IPS DF 19.7 (cell line): ENCODE measurements at places on chromosomes 7 and 10.

DNA sequence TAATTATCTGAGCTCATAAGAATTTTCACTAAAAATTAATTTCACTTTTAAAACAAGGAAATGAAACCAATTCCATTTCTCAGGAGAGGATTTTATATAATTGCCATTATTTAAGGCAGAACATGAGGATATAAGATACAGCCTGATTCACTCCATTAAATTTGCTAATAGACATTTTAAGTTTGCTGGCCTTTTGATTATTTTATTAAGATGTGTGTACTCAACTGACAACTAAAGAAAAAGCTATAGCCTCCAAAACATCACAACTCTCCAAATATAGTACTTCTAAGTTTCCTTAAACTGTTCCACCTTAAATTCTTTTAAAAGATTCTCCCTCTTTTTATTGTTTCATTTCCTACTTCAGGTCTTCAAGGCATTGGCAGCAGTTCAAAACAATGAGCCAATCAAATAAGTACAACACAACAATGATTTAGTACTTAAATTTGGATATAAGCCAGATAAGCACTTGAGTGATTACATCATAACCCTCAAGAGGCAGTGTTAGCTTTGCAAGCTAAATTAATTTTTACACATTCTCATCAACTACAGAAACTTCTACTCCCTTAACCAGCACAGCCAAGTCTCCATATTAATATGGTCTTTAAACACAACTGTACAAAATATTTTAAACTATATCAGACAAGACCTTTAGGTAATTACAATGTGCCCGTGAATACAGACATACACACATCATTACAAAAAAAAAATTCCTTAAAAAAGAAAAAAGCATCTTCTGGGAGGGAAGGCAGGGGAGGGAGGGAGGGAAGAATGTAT, 121.8 kb downstream of the KMT2C start:
- DNase-seq = no peak

- no peak for DNase-seq
Observed at GRCh38 chr7:42106562-42106961, 130.4 kb downstream of the GLI3 start.

DNA sequence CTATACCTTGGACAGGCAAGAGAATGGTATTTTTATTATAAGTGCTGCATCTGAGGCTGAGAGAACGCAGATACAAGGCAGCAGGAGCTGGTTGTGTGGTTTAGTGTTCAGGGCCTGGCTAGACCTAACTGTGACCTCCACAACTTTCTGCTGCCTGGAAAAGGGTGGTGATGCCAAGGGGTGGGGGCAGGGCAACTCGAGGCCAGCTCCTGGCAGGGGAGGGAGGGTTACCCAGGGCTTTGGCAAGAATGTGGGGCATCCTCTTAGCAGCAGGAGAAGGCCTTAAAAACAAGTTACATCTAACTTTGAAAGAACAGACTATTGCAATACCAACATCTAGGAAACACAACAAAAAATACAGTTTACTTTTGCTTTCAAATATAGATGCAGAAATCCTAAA, 13.0 kb downstream of the MXI1 start:
- DNase-seq = no peak

- no peak for DNase-seq
Observed at GRCh38 chr10:123522702-123523312, 143.3 kb upstream of the GPR26 start.

DNA sequence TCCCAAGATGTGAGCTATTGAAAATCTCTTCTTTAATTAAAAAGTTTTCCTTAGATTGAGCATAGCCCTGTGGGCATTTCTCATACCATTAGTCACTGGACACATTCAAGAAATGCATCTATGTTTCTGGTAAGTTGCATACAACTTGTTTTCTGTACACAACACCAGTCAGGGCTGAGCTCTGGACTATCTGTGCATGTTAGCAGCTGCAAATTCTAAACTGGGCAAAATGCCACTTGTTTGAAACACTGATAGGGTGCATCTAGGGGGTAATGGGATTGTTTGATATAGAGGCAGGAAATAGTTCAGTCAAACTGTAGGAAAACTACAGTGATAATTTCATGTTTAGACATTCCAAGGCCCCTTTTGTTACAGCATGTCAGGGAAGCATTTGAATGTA, 145.6 kb upstream of the NPY start:
- DNase-seq = no peak

DNA sequence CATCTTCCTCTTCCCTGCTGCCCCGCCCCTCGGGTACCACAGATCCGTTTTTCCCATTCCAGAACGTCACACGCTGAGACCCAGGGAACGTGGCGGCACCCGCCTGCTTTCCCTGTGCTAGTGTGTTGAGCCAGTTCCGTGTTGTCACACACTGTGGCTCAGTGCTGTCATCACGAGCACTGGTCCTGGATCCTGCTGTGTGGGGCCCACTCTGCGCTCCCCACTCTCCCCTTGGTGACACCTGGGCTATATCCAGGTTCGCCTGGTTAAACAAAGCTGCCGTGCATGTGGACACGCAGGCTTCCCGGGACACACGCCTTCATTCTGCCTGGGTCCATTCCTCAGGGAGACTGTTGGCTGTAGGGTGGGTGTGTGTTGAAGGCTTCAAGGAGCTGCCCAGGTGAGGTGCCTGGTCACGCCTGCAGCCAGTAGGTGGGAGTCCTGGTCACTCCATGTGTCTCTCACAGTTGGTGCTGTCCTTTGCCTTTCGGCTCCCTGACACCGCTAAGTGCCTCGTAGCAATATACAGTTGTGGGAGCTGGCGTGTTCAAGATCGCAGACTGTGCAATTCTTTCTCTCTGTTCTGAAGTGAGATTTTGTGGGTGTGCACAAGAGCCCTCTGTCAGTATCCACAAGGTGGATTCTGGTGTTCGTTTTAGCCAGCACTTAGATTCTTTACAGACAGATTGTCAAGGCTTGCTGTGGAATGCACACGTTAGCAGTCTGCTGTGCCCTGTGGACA, 88.6 kb downstream of the INPP5A start:
- no peak for DNase-seq

DNA sequence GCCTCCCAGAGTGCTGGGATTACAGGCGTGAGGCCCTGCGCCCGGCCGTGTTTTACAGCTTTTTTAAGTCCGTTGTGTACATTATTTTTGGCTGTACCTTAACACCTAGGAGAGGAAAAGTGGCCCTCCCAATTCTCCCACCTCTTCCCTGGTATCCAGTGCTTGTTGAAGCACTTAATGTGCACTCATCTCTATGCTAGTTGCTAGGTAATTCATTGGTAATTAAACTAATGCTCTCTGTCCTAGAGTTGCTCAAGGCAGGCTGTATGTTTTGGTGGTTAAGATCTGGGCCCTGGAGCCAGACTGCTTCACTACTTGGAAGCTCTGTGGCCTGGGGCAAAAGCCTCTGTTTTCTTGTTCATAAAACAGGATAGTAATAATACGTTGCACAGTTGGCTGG, 19.6 kb downstream of the AVPI1 start:
- DNase-seq = no peak

- DNase-seq = no peak
Observed at GRCh38 chr7:120272701-120273475, at the start of gene KCND2. TSS of gene KCND2 (plus strand) at chr7:120273175.

- no peak for DNase-seq
Observed at GRCh38 chr7:2841907-2842306, 2.2 kb downstream of the GNA12 start.

DNA sequence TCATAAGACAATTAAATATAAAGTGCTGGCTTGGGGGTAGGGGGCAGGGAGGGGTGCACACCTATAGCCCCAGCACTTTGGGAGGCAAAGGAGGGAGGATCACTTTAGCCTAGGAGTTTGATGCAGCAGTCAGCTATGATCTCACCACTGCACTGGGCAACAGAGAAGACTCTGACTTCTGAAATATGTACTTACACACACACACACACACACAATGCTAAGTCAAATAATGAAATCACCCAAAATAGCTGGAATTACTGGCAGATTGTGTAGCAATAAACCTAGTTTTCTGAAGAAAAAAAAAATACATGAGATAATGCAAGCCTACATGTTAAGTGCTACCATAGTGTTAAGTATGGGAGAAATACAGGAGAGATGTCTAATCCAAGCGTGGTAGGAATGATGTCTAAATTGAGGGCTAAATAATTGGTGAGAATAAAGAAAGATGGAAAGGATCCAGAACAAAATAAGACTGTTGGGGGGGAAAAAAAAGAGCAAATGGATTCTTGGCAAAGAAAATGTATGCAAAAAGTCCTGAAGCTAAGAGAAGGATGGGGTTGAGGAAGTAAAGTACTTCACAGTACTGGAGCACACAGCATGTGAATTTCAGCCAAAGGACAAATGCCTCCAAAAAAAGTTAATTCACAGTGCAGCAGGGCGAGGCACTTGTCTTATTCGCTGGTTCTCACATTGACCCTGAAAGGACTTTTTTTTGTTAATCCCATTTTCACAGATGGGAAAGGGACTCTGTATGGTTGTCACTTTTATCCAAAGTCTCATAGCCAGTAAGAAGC, 73.9 kb downstream of the IGF2BP3 start:
- DNase-seq = no peak

- no peak for DNase-seq
Observed at GRCh38 chr10:21502348-21502740, 23.1 kb downstream of the SKIDA1 start.

DNA sequence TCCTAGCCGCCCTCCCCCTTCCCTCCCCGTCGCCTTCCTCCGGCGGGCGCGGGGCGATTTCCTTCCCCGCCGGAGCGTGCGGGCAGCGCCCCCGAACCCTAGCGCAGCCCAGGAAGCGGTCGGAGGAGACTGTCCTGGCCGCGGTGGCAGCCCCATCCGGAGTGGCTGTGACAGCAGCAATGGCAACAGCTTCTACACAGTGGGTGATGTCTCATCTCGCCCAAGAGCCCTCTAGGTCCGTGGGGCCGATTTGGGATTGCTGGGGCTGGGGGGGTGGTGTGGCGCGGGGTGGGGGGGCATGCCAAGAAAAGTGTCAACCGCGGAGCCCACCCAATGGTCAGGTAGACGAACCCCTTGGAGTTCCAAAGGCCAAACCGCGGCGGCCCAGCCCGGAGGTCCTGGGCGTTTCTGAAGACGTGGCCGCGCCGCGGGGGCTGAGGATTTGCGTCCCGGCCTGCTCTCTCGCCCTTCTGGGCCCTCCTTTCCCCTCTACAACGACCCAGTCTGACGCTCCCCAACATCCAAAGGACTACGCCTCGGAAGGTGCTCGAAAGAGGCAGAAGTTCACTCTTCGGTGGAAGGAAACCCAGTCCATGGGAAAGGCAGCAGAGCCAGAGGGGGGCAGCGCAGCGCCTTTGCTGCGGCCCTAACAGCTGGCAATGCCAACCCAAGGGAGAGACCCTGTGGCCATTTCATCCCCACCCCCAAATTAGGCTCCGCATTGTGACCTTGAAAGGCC, 603 bp upstream of the TWIST1 start:
- no peak for DNase-seq

DNA sequence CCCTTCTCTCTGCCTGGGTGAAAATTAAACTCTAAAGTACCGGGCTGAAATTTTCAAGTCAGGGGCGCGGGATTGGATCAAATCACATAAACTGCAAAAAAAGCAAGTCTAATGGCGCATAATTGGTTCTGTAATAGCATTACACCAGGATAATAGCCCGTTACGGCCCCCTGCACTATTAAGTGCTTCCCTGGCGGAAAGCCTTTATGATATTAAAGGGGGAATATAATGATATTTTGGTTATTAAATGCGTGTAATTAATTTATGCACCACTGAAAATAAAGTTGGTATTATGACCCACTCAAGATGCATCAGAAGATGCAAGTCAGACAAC, 744 bp upstream of the DRGX start:
- DNase-seq = no peak
